ENCODE measurements at places on chromosomes 7 and 10.
A peak's percentile ranks its signal among the peaks of the same experiment; 100 is the strongest.

GRCh38 chr10:132185601-132186487 is 904 bp upstream of the DPYSL4 start:
- peak; percentile 77 for DNase-seq

- DNase-seq, result no peak
Observed at GRCh38 chr10:100505164-100505563, 14.5 kb downstream of the SEC31B start.

DNA sequence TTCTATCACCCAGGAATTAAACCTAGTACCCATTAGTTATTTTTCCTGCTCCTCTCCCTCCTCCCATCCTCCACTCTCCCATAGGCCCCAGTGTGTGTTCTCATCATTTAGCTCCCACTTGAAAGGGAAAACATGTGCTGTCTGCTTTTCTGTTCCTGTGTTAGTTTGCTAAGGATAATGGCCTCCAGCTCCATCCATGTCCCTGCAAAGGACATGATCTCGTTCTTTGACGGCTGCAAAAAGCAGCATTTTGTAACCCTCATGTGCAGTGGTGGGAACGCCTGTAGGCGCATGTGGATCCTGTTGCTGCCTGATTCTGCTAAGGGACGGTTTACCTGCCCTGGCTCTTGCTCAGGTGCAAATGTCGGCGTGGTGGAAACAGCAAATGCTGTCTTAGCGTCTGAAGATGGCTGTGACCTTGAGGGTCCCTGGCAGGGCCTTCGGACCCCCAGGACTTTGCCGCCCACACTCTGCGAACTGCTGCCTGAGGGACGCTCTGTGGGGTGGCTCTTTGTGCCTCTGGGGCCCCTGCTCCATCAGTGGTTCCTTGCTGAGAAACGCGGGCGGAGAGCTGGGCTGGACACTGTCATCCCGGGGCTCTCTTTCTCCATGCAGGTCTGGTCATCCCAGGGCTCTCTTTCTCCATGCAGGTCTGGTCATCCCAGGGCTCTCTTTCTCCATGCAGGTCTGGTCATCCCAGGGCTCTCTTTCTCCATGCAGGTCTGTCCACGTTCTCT is 5.6 kb upstream of the MTG1 start:
- DNase-seq, result no peak

DNA sequence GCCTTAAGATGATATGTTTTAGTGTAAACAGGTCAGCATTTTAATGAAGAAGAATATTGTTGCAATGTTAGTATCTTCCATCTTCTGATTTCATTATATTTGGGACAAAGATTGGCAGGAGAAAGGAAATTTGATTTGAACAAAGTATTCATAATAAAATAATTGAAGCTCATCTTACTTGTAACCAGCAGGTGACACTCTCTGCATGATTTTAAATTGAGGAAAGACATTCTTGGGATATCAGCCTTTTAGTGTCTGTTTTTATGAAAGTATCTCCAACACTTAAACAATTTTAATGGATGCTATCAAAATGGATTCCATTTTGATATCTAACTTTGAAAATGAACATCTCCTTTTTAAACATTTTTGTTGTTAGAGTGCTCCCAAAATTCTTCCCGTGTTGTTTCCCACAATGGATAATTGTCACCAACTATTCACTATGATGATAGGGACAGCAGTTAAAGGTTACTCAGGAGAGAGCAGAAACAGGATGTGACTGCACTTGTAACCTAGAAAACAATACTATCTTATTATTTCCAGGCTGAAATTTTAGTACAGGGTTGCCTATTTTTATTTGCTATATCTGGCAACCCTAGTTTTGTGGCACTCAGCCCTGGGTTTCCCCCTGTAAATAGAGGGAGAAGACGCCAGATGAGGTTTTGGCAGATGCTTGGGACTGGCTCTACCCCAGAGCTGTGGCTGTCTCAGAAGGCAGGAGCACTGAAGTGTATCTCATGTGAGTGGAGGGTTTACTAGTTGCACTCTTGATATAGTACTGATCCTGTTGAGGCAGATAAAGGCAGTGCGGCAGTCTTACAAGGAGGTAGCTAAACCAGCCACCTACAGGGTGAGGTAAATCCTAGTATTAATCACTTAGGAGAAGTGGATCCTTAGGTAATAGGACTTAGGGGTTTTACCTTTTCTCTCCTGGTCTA is 31.0 kb upstream of the ABCB4 start:
- DNase-seq, result peak; percentile 13
